HFFc6 (cell line): ENCODE measurements at places on chromosomes 11 and 22.

- no peak for DNase-seq
- H3K27me3 ChIP-seq = no peaks in the 10 kb centered on the region
- H3K4me3 ChIP-seq = peak overlapping the region; percentile 98
- H3K27ac ChIP-seq = peak overlapping the region; percentile 96
- peaks cover 8% of the 10 kb centered on the region for H3K36me3 ChIP-seq
- H3K4me1 ChIP-seq = peaks cover 26% of the 10 kb centered on the region
These were observed 419 bp downstream of the ANKRD49 start for GRCh38 chr11:94494126-94494680.

DNA sequence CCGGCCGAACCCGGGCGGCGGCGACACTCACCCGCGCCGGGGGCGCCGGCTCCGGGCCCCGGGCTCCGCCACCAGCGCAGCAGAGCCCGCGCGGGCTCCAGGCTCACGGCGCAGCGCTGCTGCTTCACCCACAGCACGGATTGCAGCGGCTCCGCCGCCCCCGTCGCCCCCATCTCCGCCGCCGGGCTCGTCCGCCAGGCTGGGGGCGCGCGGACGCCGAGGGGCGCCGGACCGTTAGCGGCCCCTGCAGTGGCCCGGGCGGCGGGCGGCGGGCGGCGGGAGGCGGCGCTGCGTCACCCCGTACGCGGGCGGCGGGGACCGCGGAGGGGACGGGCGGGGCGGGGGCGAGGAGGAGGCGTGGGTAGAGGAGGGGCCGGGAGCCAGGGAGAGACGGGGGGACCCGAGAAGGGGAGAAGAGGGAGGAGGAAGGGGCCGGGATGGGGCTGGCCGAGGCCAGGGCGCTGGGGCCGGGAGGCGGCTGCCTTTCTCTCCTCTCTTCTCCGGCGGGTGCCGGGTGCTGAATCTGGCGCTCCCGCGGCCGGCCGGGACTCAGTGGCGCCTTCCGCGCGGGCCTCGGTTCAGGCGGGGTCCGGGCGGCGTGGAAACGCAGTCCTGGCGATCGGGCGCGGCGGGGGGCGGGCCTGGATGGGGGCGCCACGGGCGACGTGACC is at the start of gene CERK:
Gene CERK (minus strand): TSS at position 277 of the 671 bp plus-strand sequence. CDS start 104 bp downstream, at position 173.
- H3K4me1 ChIP-seq = peaks cover 46% of the 10 kb centered on the region
- no peaks in the 10 kb centered on the region for H3K36me3 ChIP-seq
- peak within 1 kb of the TSS; percentile 96 for H3K4me3 ChIP-seq
- peak; percentile 52 for DNase-seq

GRCh38 chr22:40673017-40673416 is 6.3 kb upstream of the MCHR1 start:
- no peak overlapping the region for H3K27ac ChIP-seq
- no peak overlapping the region for H3K4me3 ChIP-seq
- H3K27me3 ChIP-seq = no peaks in the 10 kb centered on the region; the same call in 1 of the 2 replicates

DNA sequence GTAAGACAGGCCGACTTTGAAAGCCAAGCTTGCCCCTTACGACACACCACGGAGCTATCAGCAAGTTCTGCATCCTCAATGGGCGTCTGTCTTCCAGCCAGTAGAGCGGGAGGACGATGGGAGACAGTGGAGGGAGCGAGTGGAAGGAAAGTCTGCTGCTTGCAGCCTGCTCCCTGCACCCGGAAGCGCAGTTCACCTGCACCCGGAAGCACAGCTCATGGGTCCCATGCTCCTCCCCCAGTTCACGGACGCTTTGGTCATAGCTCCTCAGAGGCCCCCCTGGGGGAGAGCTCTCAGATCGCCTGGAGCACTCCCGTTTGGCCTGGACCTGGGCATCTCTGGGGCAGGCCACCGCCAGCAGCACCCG is 51.3 kb downstream of the FBLN1 start:
- DNase-seq = no peak
- peak overlapping the region; percentile 71 for H3K4me3 ChIP-seq
- H3K4me1 ChIP-seq = peaks cover 55% of the 10 kb centered on the region

DNA sequence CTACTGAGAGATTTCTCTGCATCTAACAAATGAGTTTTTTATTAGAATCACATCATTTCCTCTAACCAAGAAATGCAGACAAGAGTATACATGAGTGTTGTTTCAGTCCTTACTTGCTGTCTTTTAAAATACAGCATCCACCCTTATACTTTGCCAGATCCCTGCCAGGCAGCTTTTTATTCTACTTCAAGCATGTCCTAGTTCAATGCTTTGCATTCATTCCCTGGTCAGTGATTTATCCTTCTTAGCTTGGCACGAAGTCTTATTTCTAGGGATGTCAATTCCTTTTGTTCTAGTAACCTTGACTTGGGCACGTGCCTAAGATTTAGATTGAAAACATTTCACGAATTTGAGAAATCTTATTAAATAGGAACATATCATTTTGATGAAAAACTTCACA is 307.2 kb upstream of the MPPED2 start:
- no peak overlapping the region for H3K4me3 ChIP-seq
- no peaks in the 10 kb centered on the region for H3K4me1 ChIP-seq
- no peaks in the 10 kb centered on the region for H3K36me3 ChIP-seq
- H3K27me3 ChIP-seq = no peaks in the 10 kb centered on the region; the same call in 1 of the 2 replicates

DNA sequence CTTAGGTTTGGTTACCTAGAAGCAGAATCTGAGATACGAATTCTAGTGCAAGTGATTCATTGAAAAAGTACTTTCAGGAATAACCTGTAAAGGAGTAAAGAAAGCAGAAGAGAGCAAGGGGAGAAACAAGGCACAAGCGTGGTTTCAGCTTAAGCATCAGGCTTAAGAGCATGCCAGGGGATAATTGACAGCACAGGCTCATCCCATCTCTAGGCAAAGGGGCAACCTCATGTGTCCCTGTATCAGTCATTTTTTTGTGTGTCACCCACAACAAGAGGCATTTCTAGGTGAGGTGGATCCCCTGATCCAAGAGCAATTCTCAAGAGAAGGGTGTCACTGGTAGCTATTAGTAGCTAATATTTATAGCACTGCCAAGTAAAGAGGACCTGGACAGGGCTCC is 8.0 kb downstream of the PATE2 start:
- peaks cover 8% of the 10 kb centered on the region; the same call in 1 of the 2 replicates for H3K27me3 ChIP-seq
- H3K36me3 ChIP-seq = no peaks in the 10 kb centered on the region
- DNase-seq = no peak

DNA sequence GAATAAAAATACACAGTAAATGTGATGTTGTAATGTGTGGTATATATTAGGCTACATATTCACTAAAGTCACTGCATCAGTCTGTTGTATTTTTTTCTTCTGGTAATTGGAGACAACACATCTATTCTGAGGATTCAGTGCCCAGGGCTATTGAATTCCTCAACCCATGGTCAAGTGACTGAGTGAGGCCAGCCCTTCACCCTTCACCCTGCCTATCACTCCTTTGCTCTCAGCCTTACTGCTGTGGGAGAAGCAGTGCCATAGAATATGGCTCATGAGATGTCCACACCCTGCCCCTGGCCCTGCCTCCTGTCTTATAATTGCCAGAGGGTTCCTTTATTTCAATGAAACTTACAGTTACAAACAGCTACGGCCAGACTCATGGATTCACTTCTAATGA is 295.6 kb downstream of the NTM start:
- H3K27me3 ChIP-seq = peaks cover 1% of the 10 kb centered on the region; the same call in 1 of the 2 replicates
- H3K36me3 ChIP-seq = no peaks in the 10 kb centered on the region
- DNase-seq = peak; percentile 62
- H3K4me3 ChIP-seq = peak overlapping the region; percentile 44
- peak overlapping the region; percentile 67 for H3K27ac ChIP-seq

- H3K36me3 ChIP-seq = no peaks in the 10 kb centered on the region
- peaks cover 14% of the 10 kb centered on the region for H3K4me1 ChIP-seq
- H3K4me3 ChIP-seq = no peak overlapping the region
- H3K27ac ChIP-seq = no peak overlapping the region
These were observed 12.9 kb downstream of the PHLDA2 start for GRCh38 chr11:2916114-2916891.

DNA sequence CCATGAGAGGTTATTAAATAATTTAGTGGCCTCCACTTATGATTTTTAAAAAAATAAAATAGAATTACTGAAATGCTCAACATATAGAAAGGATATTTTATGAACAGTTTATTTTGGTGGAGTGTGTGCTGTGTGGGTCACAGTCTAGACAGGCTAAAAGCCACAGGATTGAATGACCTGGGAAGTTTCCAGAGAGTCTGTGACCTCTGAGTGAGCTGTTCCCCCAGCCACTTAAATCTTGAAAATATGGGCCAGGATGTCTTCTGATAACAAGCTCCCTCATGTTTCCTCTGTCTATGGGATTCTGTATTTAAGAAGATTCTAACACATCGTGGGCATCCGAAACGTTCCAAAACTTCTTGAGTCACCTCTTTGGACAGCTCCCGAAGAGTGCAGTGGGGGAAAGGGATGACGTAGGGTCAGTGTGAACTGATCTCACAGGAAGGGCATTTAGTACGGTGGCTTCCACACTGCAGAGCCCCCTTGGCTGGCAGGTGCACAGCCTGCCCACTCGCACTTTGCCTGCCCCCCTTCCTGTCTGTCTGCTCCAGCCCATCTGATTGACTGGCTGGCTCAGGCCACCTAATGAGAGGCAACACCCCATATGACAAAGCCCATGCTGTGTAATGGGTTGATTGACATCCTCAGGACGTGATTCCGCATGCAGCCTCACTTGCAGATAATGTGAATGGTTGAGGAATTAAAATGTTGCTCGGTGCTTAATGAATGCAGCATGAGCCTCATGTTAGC is 97.4 kb downstream of the NTM start:
- DNase-seq = no peak
- H3K27me3 ChIP-seq = peaks cover 27% of the 10 kb centered on the region
- no peaks in the 10 kb centered on the region for H3K4me1 ChIP-seq
- H3K4me3 ChIP-seq = no peak overlapping the region

DNA sequence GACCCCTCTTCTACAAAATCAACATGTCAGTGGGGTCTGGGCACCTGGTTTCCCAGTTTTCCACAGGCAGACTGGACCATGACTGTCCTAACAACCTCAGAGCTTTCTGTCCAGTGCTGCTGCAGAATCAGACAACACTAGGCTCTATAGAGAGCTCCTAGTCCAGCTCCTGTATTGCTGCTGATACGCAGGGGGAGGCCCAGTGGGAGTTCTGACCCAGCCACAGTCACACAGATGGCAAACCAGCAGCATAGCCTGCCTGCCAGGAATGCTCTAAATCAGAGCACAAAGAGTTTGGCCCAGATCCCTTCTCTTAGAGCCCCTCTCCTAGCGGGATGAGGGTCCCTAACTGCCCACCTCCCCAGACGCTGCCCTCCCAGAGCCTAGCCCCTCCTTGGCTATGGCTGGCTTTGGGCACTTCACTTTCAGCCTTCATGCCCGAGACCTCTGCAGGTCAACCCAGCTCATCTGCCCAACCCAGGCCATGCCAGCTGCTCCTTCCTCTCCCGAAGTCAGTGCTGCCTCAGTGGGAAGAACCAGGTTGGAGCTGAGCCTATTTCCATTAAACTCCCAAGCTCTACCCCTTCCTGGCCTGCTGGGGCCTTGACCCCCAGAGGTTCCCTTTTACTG is 15.8 kb upstream of the SLCO2B1 start:
- no peaks in the 10 kb centered on the region for H3K36me3 ChIP-seq
- H3K4me3 ChIP-seq = no peak overlapping the region
- H3K27ac ChIP-seq = no peak overlapping the region
- no peak for DNase-seq

DNA sequence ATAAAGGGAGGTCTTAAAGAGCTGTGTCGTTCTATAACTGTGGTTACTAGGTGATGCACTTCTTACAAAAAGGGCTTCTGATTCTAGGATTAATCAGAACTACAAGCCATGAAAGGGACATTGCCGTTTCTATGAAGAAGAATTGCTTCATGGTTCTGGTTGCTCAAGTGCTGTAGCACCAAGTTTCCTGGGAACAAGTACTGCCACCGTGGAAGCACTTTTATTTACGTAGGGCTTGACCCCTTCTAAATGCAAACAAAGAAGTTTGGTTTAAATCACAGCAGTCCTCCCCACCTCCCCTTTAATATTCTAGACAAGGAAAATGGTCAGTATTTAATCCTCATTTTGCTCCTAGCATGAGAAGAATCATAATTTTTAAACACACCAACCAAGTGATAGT is 9.8 kb downstream of the YAP1 start:
- peaks cover 82% of the 10 kb centered on the region for H3K4me1 ChIP-seq
- DNase-seq = no peak
- peaks cover 46% of the 10 kb centered on the region for H3K36me3 ChIP-seq
- H3K27ac ChIP-seq = peak overlapping the region; percentile 81
- H3K27me3 ChIP-seq = no peaks in the 10 kb centered on the region; the same call in none of the 2 replicates

GRCh38 chr22:46509416-46510089 is 27.9 kb downstream of the CELSR1 start:
- H3K27me3 ChIP-seq = peaks cover 3% of the 10 kb centered on the region
- H3K4me1 ChIP-seq = peaks cover 12% of the 10 kb centered on the region
- H3K4me3 ChIP-seq = no peak overlapping the region
- H3K27ac ChIP-seq = no peak overlapping the region
- no peak for DNase-seq

DNA sequence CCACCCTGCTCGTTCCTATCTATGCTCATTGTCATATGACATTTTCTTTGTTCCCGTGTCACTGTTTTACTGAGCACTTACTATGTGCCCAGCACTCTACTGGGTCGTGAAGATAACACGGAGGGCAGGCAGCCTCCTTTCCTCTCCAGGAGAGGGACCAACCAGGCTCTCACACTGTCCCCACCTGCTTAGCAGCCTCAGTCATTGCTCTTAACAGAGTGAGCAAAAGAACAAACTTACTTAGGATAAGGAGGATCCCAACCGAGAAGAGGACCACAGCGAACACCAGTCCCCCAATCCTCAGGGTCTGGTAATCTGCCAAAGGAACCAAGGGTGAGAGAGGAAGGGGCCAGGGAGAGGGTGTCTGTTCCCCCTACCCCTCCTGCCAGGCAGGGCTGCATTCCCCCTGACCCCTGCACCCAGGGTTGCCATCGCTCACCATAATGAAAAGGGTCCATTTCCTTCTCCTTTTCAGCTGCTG is 17.0 kb upstream of the FXYD2 start:
- H3K4me1 ChIP-seq = no peaks in the 10 kb centered on the region
- peaks cover 31% of the 10 kb centered on the region for H3K27me3 ChIP-seq
- no peaks in the 10 kb centered on the region for H3K36me3 ChIP-seq
- H3K4me3 ChIP-seq = no peak overlapping the region
- H3K27ac ChIP-seq = no peak overlapping the region

GRCh38 chr11:19768197-19768596 is 55.6 kb downstream of the NAV2 start:
- peaks cover 23% of the 10 kb centered on the region for H3K36me3 ChIP-seq
- no peak for DNase-seq
- no peak overlapping the region for H3K4me3 ChIP-seq
- no peaks in the 10 kb centered on the region for H3K27me3 ChIP-seq
